CD4-positive, alpha-beta T cell treated with Interleukin-17A for 1 hour (primary cell): ENCODE measurements at places on chromosomes 11 and 22.

GRCh38 chr11:10742460-10743208, 8.4 kb upstream of the CTR9 start:
- DNase-seq = peak; percentile 54

- peak; percentile 44 for DNase-seq
Measured at GRCh38 chr22:42080287-42080686, 787 bp downstream of the SMDT1 start.

GRCh38 chr11:99822846-99823565, 802.3 kb downstream of the CNTN5 start:
- no peak for DNase-seq

DNA sequence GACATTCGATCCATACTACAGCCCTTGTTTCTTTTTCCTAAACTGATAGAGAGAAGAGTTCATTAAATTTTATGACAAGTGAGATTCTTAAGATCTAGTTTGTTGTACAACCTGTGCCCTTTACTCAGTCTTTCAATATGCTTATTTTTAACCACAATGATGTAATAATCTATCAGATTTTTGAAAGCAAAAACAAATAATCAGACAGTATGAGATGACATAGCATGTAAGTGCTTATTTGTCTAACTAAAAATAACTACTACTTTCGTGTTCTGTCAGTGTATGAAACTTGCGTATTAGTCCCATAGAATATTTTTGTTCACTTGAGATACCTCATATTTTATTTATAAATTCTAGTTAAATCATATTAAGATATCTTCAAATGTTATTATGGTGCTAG, 33.2 kb downstream of the RAB39A start:
- no peak for DNase-seq

GRCh38 chr22:27687984-27688545, 113.5 kb downstream of the MN1 start:
- DNase-seq = no peak

DNA sequence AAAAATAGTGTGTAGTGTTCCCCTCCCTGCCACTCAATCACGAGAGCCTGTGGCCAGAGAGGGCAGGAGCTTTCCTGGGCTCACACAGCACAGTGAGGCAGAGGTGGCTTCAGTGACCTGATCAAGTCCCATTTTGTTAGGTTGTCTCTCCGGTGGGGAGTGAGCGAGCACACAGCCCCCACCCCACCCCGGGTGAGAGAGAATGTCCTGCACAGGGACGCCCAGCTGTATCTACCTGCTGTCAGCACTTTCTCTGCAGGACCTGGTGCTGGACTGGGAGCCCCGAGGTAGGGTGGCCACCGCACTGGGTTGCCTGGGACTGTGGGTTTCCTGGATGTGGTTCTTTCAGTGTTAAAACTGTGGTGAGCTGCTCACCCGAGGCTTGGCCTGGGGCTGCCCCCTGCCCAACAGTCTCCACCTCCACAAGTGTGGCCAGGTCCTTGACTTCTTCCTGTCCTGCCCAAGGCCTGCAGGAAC, 6.1 kb downstream of the CAPN5 start:
- peak; percentile 19 for DNase-seq

DNA sequence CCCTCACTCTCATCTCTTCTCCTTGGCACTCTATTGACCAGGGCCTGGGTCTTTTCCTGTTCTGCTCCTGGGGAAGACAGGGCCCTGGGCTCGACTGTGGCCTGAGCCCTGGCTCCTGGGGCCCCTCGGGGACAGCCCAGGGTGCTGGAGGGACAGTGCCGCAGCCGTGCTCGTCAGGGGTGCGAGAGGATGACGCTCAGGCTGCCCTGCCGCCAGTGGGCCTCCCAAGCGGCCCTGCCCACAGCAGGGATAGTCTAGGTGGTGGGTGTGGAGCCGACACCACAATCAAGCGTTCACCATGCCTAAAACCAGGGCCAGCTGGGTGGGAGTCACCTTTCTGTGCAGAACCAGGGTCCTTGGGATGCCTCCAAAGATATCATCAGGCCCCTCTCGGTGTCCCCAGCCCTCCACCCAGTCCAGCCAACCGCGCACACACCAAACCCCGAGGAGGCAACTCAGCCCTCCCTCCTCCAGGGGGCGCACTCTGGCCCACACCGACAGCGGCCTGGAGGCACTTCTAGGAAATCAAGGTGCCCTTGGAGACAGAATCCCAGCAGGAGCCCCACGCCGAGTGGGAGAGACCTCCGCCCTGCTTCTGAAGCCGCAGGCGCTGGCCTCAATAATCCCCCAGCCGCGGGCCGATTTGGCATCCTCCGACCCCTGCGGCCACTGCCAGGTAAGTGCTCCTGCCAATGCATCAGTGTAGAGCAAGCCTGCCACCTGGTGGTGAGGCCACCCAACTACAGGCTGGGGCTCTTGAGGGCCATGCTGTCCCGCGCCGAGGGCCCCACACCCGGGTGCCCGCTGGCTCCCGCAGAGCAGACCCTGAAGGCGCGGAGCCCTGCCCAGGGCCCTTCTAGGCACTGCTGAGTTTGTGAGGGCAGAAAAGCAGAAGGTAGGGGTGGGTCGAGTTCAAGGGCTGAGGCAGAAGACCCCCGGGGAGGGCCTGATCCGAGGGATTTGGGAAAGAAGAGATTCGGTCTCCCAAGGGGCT, 496.4 kb downstream of the BUD13 start:
- DNase-seq = peak; percentile 69

- no peak for DNase-seq
Measured at GRCh38 chr11:97570636-97571035, 1180.8 kb downstream of the JRKL start.

- DNase-seq = no peak
Measured at GRCh38 chr11:116124922-116125714, 620.9 kb upstream of the CADM1 start.

- DNase-seq = no peak
Measured at GRCh38 chr11:64466115-64466718, 107.3 kb downstream of the RPS6KA4 start.

- DNase-seq = peak; percentile 96
Measured at GRCh38 chr11:95790123-95790932, at the start of gene CEP57. Gene CEP57 (plus strand): TSS chr11:95790498. CDS start chr11:95790699, 201 bp downstream.

DNA sequence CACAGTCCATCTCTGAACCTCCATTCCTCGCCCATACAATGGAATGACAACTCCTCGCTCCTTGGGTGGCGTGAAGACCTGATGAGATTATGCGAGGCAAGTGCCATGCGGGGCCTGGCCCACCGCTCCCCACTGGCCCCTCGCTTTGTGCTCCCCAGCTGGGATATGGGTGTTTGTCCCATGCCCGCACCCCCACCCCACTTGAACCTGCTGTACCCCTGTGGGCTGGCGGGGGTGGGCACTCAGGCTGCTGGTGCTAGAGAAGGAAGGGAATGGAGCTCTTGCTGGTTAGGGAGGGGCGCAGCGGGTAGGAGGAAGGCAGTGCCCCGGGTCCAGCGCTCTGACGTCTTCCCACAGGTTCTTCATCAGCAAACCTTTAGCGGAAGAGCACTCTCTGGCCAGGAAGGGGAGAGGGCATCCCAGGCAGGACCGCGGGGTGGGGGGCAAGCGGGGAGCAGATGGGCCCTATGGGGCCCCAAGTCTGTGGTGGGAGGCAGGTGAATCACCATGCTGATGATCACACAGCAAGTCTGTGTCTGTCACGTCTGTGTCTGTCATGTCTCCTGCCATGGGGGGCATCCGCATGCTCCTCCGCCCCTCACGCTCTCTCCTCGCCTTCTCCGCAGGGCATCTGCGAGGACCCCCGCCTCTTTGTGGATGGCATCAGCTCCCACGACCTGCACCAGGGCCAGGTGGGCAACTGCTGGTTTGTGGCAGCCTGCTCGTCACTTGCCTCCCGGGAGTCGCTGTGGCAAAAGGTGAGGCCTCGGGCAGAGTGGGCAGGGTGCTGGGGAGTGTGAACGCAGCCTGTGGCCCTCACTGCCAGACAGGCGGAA, 9.4 kb upstream of the OMP start:
- no peak for DNase-seq

DNA sequence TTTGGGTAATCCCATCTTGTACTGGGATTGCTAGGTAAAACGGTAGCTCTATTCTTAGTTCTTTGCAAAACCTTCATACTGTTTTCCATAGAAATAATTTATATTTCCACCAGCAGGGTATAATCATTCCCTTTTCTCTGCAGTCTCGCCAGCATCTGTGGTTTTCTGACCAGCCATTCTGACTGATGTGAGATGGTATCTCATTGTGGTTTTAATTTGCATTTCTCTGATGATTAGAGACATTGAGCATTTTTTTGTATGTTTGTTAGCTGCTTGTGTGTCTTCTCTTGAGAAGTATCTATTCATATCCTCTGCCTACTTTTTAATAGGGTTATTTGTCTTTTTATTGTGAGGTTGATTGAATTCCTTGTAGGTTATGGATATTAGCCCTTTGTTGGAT, 220.9 kb downstream of the PGR start:
- DNase-seq = no peak
